ELF-1 (cell line): ENCODE measurements at places on chromosomes 7 and 10.

DNA sequence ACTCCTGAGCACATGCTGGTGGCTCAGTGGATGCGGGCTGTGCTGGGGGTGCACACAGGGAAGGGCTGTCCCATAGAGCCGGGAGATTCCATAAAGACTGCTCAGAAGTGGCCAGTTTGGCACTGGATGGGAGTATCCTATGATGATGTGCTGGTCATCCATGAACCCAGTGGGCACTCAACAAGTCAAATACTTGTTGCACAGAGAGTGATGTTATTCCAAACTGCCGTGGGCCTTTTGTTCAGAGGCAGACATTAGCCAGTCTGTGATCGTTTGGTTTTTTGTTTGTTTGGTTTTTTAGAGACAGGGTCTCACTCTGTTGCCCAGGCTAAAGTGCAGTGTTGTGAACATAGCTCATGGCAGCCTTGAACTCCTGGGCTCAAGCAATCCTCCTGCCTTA is 30.9 kb upstream of the SAMD8 start:
- no peak for DNase-seq

DNA sequence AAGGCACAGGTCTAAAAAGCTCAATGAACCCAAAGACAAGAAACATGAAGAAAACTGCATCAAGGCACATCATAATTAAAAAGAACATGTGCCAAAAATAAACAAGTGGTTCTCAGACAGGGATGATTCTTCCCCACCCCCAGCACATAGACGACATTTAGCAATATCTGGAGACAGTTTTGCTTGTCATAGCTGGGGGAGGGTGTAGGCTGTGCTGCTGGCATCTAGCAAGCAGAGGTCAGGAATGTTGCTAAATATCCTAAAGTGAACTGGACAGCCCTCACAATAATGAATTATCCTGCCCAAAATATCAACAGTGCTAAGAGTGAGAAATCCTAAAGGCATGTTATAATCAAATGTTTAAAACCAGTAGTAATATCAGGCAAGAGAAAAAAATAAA is 122.6 kb downstream of the MICU1 start:
- DNase-seq = no peak

DNA sequence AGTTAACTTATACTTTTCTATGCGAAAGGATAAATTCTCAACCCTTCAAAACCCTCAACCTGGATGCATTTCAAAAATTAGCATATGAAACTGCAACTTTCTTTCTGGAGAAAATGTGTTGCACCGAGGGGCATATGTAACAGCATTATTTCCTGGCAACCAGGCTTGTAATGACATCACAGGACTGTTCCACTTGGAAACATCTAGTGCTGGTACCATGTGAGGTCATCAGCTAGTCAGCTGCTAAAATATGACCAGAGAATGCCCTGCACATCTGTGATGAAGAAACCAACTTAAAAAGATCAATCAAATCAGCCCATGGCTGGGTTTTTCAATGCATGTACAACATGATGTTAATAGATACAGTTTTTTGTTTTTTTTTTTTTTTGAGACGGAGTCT is 40.0 kb downstream of the FGFR2 start:
- DNase-seq = no peak

DNA sequence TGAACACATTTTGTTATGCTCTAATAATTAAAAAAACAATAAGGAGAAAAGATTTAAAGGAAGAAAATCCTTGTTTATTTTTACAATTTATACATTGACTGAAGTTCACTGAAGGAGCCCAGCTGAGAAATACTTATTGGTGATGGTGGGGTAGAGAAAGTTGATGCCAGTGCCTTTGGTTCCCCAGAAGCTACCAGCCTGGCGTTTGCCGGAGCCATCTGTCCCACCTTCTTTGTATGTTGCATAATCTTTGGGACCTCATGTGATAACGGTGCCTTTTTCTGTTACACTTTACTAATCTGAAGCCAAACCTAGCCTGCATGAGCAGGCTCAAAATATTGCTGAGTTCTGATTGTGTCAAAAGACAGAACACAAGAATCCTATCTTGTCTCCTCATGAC is 22.7 kb downstream of the ZNF365 start:
- DNase-seq = no peak

GRCh38 chr7:55508221-55509011 is 63.9 kb downstream of the VOPP1 start:
- DNase-seq = no peak

DNA sequence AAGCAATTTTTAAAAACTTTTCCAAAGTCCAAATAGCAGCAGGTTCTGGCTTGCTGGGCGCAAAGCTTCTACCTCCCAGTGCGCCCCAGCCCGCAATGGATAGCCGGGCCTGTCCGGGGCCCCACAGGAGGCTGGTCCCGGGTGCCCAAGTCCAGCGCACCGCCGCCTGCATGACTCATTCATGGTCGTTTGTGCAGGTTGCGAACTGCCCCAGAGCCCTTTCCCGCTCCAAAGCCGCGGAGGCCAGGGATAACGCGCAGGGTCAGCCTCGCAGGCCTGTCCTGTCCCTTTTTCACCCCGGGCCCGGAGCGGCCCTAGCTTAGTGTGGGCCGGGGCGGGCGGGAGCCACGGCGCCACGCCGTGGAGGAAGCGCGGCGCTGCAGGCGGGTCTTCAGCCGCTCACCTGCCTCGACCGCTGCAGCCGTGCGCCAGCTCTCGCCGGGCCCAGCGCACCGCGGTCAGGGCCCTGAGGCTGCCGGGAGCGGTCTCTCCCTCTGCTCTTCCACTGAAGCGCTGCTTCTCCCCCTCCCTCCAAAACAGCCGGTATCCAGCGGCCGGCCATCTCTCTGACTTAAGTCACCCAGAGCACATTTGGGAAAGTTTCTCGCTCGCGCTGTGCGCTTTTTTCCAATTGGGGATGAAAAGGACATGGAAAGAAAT is 1.7 kb upstream of the EGR2 start:
- peak; percentile 97 for DNase-seq

- DNase-seq = no peak
Measured at GRCh38 chr10:103595933-103596726, 102.6 kb downstream of the NEURL1 start.

DNA sequence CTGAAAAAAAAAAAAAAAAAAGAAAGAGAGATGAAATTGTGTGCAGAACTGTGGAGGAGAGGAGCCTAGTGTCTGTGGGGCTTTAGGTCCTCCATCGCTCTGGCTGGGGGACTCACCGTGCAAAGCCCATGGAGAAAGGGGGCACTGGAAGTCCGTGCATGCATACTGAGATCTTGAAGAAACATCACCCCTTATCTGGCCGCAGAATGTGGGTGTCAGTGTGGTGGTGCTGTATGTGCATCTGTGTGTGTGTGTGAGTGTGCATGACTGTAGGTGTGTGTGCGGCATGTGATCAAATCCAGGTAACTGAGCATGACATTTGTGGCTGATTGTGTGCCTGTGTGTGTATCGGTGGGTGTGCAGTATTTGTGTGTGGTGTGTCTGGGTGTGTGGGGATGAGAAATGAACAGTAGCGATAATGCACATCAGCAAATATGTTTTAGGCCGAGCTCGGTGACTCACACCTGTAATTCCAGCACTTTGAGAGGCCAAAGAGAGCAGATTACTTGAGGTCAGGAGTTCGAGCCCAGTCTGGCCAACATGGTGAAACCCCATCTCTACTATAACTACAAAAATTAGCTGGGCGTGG is 8.8 kb upstream of the CLDN3 start:
- DNase-seq = no peak

DNA sequence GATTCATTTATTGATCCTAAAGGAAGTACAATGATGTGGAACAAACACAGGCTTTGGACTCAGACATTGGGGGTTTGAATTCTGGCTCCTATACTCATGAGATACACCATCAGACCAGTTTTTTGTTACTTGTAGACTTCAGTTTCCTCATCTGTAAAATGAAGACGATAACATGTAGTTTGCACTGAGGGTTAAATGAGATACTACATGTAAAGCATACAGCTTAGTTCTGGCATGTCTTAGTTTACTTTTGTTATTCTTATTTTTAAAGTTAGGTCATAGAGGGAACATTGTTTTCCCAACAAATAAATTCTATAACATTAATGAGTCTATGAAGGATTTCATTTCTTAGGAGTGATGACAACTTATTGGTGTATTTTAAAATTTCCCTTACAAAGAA is 183.5 kb upstream of the FAM3C start:
- no peak for DNase-seq

DNA sequence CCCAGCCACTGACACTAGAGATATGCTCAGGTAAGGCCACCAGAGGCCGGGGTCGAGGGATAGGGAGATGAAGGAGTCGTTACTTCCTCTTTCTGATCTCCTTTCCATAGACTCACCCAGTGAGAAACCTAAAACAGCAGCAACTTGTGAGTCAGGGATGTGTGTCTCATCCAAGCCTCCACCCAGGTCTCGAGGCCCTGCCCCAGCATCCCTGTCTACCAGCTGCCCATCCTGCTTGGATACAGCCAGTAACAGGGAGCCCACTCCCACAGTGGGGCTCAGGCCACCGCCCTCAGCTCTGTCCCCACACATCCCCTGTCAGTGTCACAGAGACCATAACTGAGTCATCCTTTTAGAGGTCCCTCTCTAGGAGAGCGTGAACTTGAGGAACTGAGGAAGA is 49.6 kb upstream of the CHST15 start:
- no peak for DNase-seq

GRCh38 chr10:86410542-86411124 is 44.0 kb upstream of the GRID1 start:
- DNase-seq = no peak

DNA sequence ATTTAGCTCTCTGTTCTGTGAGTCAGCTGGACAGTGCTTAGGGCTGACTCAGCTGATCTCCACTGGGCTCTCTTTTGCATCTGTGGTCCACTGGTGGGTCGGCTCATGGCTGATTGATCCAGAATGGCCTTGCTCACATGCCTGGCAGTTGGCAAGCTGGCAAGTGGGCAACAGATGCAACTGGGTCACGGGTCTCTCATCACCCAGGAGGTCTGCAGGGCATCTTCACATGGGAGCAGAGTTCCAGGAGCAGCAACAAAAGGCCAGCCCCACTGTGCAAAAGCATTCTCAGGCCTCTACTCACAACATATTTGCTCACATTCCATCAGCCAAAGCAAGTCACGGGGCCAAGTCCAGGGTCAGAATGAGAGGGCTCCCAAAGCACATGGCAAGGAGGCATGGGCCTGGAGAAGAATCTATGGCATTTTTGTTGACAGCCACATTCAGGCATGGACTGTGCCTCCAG is 98.8 kb downstream of the OAT start:
- DNase-seq = no peak

DNA sequence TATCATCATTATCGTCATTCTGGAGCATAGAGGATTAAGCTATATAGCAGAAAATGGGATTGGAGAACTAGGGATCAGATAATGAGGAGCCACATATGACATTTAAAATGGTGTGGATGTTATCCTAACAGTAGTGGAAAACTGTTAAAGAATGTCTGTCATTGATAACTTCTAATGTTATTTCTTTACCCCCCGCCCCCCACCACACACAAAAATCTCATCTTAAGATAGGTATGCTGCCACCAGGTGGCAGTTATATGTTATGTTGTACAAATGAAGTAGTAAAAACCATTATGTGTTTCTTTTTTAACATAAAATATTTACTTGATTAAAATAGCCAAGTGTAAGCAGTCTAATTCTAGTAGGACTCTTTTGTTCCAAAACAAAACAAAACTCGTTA is 13.0 kb downstream of the AKAP9 start:
- no peak for DNase-seq

GRCh38 chr7:40439686-40440085 is 304.9 kb downstream of the SUGCT start:
- no peak for DNase-seq
